HTR-8/SVneo (cell line): ENCODE measurements at places on chromosomes 12 and 14.

GRCh38 chr12:92803903-92804302 lies 101.1 kb downstream of the PLEKHG7 start:
- DNase-seq, result no peak

- no peak for DNase-seq
These were observed 50.2 kb downstream of the C14orf132 start for GRCh38 chr14:96089401-96089800.

- DNase-seq, result no peak
These were observed 108.8 kb upstream of the ARHGAP5 start for GRCh38 chr14:31968107-31968810.

- DNase-seq, result peak; percentile 68
These were observed 8.2 kb upstream of the PPP2R5E start for GRCh38 chr14:63551332-63551731.

GRCh38 chr12:113468365-113469223 lies 3.1 kb downstream of the LHX5 start:
- no peak for DNase-seq
